ENCODE measurements at places on chromosomes 5 and 9.

GRCh38 chr5:92969191-92969780, 611.7 kb downstream of the NR2F1-AS1 start:
- no peak for DNase-seq

- peak; percentile 66 for DNase-seq
Measured at GRCh38 chr5:56480705-56481427, 247.7 kb upstream of the ANKRD55 start.

DNA sequence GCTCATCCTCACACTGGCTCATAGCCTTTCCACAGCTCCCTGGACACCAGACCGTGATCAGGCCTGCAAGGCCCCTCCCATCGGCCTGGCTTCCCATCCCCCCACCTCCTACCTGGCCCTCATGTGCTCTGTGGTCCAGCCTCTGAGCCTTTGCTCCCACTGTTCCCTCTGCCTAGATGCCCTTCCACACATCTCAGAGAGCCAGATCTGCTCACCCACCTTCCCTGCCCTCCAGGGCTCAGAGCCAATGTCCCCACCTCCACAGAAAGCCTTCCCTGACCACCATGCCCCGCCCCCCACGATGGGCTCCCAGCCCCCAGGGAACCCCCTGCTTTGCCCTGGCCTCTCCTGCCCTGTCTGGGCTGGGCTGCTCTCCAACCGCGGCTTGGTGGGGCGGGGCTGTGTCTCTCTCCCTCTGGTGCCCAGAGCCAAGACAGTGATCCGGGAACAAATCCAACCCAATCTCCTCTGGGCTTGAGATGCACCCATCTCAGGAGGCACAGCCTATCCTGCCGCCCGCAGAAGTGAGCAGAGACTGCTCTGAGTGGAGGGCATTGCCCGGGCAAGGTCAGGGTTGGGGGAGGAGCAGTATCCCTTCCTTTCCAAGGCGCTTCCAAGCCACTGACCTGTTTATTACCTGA, 1.6 kb downstream of the NINJ1 start:
- peak; percentile 33 for DNase-seq

DNA sequence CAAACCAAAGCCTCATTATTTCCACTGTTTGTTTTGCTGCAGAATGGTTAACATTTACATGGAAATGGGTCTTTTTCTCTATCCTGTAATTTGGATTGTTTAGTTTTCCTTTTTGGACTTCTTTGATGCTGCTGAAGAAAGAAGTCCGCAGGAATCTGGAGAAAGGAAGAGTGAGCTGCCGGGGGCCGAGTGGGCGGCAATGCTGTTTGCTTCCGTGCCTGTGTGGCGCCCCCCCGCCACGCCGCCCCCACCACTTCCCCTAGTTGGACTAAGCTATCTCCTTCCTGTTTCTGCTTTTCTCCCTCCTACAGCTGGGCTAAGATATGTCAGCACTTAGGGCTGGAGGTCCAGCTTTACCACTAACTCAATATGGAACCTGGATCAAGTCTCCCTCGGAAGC, 39.7 kb downstream of the ACTL7B start:
- DNase-seq: peak; percentile 87
